ENCODE measurements at places on chromosomes 3 and 15.

DNA sequence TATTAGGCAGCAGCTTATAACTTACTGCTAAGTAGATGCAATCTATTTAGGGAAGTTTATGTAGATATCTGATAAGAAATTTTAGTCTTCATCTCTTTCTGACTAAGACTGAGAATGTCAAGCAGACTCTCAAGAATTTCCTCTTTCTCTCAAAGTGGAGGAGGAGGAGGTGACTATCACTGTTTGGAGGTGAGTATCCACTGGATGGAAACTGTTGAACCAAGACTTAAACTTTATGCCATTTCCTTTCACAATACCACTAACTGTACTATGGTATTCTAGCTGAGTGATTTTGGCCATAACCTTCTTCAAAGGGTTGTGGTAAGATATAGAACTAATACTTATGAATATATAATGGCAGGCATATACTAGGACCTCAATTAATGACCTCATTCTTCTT lies 64.6 kb downstream of the TPRG1 start:
- DNase-seq, result no peak

DNA sequence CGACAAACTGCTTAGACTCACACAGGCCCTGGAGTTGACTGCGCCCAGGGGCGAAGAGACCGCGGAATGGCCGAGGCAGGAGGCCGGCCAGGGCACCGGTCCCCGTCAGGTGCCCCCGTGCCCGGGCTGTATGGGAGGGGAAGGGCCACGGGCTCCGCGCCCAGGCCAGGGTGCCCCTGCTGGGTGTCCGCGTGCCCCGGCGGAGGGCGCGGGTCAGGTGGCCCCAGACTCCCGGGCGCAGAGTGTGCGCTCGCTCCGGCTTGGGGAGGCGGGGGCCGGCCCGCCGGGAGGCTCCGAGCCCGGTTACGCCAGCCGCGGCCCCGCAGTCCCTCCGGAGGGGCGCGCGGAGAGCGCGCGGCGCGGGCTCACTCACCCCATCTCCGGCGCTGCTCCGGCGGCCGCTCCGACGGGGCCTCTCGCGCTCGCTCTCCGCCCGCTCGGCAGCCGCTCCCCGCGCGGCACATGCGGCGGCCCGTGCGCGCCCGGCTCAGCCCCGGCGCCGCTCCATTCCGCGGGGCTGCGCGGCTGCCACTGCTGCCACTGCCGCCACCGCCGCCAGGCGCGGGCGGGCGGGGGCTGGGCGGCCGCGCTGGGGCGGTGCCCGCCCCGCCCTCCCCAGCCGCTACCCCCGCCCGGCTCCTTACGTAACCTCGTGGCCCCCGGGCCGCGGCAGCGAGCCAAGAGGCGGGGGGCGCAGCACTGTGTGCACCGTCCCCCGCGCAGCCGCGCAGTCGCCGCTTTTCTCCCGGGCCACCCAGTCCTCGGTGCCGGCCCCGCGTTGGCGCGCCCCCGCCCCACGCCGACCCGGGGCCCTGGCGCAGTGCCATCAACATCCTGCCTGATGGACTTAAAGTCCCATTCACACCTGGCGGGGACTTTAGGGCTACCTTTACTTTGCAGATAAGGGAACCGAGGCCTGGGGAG lies at the start of gene HOMER2:
HOMER2 (minus strand) TSS at position 563 of the 924 bp plus-strand sequence; CDS start at position 378, 185 bp downstream.
- DNase-seq, result no peak

DNA sequence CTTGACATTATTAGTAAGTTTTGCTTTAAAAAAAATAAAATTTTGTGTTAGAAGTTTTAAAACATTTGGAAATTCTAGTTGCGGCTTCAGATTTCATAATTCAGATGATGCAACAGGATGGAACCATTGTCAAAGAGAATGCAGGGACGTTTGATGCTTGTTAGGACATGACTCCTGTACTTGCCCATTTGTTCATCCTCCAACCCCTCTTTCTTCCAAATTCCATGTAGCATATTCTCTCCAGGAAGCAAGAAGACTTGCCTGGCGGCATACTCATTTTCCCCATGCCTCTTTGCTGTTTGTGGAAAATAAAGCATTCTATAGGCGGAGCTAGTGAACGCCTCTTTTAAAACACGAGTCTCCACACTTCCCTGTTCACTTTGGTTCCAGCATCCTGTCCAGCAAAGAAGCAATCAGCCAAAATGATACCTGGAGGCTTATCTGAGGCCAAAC lies at the start of gene CSTA:
CSTA (plus strand) TSS at position 378 of the 453 bp plus-strand sequence; CDS start at position 423, 45 bp downstream.
- DNase-seq, result no peak

GRCh38 chr15:35654332-35654731 lies 108.4 kb upstream of the DPH6 start:
- no peak for DNase-seq

DNA sequence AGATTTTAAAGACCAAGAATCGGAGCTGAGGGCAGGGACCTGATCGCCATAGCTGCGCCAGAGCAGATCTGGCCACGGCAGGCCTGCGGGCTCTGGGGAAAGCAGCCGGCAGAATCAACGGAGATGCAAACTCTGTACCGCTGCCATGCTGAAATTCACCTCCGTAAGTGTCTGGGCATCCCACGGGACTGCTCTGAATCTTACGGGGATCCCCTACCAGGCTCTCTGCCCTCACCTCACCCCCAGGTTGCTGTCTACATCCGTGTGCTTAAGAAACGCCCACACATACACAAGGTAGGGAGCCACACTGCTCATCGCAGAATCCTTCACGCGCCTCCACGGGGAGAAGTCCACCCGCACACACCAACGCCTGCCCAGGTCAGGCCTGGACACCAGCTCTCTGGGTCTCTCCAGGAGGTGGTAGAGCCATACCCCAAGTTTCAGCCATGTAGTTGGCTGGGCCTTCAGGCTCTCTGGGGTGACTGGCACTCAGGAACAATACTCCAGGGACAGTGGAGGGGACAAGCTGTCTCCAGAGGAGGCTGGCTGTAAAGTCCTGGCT lies 33.5 kb downstream of the FAM174B start:
- DNase-seq, result no peak

DNA sequence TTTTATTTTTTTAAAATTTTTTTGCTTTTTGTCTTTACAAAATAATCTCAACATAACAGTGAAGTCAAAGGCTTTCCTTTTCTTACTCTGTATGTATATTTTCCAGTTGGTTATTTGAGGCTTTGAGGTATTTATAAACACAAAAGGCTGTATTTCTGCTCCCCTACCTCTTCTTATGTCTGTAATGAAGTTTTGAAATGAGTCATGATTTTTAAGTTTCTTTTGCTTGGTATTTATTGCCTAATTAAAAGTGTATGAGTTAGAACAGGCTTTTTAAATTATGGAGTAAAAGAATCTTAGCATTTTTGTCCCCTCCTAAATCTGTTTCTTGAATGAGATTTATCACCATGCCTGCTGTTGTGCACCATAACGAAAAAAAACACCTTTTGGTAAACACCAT lies 66.0 kb downstream of the DCUN1D1 start:
- no peak for DNase-seq

DNA sequence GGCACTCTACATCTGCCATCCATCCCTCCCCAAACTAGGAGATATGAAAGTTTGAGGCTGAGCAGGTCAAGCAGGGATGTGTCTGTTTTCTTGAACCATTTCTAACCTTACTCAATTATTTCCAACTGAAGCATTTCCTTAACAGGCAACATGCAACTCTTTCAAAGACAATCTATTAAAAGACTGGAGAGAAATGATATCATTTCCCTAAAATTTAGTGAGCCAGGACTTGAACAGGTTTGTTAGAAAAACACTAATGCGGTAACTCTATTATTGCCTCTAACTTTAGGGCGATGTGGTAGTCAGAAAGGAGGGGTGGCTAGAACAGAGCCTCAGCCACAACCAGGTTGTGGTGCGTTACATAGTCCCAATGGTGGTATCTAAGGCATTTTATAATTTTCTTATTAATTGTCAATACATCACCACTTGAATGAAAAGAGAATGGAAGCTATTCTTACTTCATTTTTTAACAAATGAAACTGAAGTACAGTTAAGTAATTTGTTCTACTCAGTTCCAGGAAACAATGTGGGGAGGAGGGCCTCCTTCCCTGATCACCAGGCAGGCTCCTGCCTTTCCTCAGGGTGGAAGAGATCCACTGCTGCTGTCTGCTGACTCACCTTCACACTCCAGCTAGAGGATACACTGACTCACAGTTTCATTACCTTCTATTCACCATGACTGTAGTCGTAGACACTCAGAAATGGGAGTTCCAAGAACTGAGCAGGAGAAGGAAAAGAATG lies 22.8 kb downstream of the MYO1E start:
- no peak for DNase-seq

DNA sequence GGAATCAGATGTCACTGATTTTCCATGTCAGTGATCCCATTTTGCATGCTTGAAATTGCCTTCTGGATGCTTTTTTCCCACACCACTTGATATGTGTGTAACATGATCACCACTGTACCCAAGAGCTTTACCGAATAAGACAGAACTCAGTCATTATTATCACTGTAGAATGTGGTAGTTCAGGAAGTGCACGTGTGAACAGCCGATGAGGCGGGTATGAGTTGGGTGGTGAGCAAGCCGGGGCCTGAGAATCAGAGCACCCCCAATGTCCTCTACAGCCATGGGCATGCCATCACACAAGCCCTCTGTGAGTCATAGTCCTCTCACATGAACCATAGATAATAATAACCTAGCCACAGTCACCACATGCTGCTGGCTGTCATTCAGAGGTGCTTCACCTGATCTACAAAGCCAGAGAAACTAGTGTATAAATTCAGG lies 470.8 kb downstream of the SOX2 start:
- DNase-seq, result no peak

DNA sequence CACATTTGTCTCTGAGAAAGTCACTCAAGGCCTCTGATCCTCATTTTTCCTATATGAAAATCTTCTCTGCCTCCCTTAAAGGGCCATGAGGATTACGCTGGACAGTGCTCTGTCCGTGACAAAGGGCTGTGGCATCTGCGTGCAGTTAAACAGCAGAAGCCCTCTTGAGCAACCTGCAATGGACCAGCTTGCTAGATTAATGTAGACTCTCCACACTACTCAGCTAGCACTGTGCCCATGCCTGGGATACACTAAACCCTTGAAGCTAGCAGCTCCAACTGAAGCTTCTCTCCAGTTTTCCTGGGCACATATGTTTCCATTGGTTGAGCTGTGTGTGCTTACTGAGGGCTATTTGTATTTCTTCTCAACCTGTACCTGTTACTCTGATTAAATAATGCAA lies 303.8 kb downstream of the RPLP1 start:
- DNase-seq, result no peak

- DNase-seq, result no peak
These were observed 10.4 kb downstream of the C3orf18 start for GRCh38 chr3:50557106-50557505.

DNA sequence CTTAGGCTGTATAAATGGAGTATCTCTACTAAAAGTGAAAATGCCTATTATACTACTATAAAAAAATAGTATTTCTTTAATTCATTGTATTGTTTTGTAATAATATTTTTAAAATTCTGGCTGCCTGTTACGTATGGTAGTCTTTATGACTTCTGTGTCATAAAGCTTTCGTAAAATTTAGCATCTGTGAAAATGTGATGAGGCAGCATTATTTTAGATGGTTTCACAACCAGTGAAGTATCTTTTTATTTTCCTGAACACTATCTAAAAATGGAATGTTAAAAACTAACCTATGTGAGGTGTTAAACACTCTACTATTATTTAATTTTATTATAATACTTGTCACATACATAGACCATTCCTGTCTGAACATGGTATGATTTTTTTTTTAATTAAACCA lies 46.2 kb downstream of the LRCH3 start:
- DNase-seq, result no peak

DNA sequence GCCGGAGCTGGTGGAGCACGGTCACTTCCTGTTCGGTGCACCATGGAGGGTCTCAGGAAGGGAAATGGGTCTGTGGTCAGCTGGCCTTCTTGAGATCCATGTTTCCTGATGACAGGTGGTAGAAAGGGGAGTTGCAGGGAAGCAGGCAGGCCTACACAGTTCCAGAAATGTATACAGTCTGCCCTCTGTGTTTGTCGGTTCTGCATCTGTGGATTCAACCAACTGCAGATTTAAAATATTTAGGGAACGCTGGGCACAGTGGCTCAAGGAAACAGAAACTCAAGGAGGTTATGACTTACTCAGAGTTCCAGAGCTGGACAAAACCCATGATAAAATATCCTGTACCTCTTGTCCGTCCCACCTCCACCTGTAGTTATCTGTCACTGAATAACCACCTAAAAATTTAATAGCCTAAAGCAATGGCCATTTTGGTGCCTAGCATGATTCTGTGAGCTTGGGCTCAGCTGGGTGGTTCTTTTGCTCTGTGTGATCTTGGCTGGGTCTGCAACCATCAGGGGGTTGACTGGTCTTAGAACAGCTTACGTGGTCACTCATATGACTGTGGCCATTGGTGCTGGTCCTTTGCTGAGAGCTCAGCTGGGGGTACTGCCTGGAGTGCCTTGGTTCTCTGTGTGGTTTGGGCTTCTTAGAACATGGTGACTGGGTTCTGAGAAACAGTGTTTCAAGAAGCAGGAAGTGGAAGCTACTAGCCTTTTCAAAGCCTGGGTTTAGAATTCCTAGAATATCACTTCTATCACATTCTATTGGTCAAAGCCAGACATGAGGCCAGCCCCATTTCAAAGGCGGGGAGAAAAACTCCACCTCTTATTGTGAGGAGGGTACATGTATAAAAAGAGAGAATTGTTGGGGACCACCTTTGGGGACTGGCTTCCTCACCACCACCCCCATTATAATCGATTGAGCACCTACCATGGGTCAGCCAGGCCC lies 239.7 kb upstream of the BHLHE40 start:
- DNase-seq, result no peak

Measured in stimulated activated CD4-positive, alpha-beta T cell treated with anti-CD3 and anti-CD28 coated beads, TNF-alpha, amount 100 ng/mL, for 1 hour (primary cell).